ENCODE measurements at places on chromosomes 16 and 17. TPM values are rescaled to one million over a fixed set of nuclear protein-coding genes. Genes with fewer than 3 reads are reported as not detected.

The TBX21 gene
- total RNA-seq, result not detected

GRCh38 chr17:17860766-17861107, 24.0 kb upstream of the SREBF1 start:
- peak; percentile 29 for DNase-seq

GRCh38 chr17:82041144-82041814, 3.8 kb upstream of the DCXR start:
- DNase-seq, result no peak

The SCPEP1 gene
- total RNA-seq, result 79.9 TPM

The MPO gene
- under 0.01 TPM for total RNA-seq

DNA sequence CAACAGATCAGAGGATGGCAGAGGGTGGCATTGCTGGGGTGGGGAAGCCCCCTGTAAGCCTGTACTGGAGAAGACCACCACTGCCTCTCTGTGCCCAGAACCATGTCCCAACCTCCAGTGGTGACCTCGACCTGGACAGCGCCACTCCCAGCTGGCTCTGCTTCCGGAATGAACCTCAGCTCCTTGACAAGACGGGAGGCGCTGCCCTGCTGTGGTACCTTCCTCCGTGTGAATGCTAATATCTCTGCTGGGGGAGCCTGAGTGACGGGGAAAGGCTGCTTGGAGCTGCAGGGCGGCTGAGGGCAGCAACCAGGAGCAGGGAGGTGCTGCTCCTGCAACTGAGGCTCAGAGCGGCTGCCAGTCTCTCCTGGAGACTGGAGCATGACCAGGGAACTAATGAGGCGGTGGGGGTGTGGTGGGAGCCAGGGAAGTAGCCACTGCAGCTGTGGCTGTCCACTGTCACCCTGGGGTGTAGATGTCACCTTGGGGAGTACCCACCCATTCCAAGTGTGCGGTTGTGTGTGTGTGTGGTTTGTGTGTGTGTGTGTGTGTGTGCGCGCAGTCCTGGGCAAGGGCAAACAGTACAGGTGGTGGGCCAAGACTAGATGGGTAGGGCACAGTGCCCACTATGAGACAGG, 6.2 kb downstream of the PRCD start:
- DNase-seq, result peak; percentile 44

The KRTAP4-4 gene
- not detected for total RNA-seq

DNA sequence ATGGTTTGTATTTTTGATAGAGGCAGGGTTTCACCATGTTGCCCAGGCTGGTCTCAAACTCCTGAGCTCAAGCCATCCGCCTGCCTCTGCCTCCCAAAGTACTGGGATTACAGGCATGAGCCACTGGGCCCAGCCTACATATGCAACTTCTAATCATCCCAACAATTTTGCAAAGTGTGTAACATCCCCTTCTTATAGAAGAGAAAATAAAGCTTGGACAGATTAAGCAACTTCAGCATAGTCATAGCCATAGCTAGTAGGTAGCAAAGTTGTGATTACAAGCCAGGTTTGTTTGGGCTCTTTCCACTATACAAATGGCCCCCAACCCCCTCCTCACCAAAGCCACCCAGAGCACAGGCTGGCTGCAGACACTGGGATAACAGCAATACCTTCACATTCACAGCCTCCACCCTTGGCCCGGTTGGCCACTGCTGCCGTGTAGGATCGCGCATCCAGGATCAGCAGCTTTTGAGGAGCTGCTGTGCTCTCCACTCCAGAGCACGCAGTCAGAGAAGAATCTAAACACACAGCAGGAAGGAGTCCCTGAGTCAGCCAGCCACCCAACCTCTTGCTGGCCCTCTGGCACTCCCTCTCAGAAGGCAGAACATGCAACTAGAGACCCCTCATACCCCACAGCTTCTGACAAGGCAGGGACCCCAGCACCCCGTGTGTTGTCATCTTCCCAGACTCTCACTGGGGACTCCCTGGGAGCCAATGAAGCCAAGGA, 7.9 kb downstream of the MTMR4 start:
- peak; percentile 83 for DNase-seq

GRCh38 chr16:80283466-80284392, 257.1 kb upstream of the DYNLRB2 start:
- DNase-seq, result no peak

- peak; percentile 90 for DNase-seq
These were observed at the start of gene MVP for GRCh38 chr16:29820271-29820701. Gene MVP (plus strand): TSS chr16:29820462. CDS start chr16:29830550, 10,088 bp downstream.

- peak; percentile 86 for DNase-seq
These were observed 6.7 kb downstream of the CAMTA2 start for GRCh38 chr17:4980644-4981216.

DNA sequence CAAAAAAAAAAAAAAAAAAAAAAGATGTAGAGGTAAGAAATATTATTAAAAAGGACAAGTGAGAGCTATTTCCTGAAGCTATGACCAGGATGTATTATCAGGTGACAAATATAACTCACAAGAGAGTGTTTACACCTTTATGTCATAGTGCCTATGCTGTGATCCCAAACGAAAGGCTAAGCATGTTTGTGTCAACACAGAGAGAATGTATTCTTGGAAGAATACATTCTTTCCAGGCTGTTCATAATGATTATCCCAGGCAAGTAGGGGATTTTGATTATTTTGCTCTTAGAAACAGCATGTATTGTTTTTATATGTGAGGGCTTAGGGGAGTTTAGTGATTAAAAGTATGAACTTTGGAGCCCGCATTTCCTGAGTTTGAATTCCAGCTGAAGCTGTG, 175.0 kb downstream of the SPECC1 start:
- no peak for DNase-seq

DNA sequence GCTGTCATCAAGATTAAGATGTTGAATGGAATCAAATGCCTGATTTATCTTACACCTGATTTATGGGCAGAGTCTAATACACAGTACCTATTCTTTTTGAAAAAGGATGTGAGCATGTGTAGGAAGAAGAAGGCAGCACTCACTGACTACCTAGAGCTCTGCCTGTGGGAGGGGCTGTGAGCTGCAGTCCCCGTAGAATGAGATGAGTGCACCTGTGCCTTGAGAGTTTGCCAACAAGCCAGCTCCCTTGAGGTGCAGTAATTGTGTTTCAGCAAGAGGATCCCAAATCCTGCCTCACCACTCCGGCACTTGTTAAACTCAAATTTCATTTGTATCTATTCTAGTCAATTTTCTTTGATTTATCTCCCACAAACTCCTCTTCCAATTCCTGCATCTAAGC, 46.0 kb downstream of the CDH11 start:
- no peak for DNase-seq

DNA sequence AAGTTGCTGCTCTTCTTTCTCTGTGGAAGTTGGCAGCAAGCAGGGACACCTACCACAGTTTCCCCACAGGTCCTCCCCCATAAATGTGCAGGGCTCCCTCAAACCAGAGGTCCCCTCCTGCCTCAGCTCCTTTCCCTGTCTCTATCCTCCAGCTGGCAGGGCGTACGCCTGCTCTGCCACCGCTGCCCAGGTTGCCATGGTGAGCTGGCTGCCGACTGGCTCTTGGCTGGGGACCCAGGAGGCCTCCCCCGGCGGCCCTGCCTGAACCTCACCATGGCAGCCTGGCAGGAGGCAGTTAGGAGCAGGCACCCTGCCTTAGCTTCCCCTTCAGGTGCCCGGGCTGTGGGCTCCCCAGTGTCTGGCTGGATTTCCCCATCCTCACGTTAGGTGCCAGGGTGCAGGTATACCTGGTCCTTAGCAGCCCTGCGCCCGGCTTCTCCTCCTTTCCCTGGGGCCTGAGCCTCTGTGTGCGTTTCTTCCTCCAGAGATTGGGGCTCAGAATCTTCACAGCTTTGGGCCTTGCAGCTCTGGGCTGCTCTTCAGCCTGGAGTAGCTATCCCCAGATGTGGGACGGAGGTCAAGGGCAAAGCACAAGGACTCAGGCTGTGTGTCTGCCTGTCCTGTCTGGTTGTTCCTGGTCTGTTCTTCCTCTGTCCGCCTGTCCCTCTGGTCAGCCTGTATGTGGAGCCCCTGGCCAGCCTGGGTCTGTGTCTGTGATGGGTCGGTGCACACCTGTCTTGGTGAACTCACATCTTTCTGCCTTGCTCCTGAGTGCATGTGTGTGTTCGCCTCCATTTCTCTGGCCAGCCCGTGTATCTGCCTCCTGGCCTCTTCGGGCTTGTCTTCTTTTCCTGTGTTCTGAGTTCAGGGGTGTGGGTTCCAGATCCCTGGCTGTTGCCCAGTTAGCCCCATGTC, 15.7 kb downstream of the GJD3 start:
- peak; percentile 89 for DNase-seq

The HOXB1 gene
- not detected for total RNA-seq

DNA sequence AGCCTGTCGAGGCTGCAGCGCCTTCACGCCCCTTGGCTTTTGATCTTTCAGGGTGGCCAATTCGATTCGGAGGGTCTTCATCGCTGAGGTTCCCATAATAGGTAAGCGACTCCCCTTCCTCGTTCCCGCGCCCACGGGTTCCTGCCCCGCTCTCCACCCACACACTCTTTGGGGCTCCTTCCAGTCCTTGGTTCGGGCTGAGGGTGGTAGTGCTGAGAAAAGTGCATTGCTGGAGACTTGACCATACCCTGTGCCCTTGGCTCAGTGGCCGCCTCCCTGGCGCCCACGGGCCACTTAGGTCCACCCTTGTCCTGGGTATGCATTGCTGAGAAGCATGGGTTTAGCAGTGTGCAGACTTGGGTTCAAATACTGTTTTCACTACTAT, 491 bp downstream of the POLR2C start:
- no peak for DNase-seq

DNA sequence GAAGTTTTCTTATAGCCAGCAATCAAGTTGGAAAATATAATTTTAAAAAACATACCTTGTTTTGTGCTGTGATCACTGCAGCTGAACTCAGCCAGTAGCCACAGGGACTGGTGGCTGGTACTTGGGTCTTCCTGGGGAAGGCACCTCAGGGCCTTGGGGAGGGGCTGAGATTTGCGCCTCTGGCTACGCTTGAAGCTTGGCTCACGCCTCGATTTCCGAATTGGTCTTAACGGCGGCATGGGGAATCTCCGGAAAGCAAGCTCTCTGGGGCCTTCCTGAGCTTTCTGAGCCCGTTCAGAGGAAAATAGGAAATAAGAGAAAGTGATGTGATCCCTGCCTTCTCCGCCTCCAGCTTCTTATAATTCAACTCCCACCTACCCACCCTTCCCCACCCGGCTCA, 11.3 kb upstream of the USP7 start:
- no peak for DNase-seq

DNA sequence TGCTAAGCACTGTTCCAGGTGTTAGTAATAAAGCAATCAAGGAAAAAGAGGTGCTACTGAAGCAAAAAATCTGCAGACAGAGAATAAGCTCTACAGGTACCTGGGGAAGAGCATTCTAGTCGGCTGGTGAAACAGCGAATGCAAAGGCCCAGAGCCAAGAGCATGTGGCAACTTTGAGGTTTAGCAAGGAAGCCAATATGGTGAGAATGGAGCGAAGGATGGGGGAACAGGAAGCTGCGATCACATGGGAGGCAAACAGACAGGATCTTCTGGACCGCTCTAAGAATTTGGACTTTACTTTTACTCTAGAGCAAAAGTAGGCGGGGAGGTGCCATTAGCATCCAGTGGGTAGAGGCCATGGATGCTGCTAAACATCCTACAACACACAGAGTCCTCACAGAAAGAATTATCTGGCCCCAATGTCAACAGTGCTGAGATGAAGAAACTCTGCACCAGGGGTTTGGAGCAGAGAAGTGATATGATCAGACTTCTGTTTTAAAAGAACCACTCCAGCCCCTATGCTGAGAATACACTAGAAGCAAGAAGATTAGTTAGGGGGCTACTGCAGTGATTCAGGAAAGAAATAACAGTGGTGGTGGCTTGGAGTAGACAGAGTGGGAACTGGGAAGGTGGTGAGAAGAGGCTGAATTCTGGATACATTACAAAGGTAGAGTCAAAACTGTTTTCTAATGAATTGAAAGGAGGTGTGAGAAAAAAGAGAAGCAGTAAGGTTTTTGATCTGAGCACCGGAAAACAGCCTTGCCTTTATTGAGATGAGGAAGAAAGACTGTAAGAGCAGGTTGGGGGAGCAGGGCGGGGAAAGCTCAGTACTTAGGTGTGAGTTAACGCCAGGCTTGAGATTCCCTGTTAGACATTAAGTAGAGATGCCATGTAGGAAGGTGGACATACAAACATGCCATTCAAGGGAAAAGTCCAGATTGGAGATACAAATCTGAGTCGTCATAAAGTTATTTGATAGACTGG, 11.0 kb downstream of the EFTUD2 start:
- peak; percentile 50 for DNase-seq

The SOX15 gene
- total RNA-seq, result 0.72 TPM

DNA sequence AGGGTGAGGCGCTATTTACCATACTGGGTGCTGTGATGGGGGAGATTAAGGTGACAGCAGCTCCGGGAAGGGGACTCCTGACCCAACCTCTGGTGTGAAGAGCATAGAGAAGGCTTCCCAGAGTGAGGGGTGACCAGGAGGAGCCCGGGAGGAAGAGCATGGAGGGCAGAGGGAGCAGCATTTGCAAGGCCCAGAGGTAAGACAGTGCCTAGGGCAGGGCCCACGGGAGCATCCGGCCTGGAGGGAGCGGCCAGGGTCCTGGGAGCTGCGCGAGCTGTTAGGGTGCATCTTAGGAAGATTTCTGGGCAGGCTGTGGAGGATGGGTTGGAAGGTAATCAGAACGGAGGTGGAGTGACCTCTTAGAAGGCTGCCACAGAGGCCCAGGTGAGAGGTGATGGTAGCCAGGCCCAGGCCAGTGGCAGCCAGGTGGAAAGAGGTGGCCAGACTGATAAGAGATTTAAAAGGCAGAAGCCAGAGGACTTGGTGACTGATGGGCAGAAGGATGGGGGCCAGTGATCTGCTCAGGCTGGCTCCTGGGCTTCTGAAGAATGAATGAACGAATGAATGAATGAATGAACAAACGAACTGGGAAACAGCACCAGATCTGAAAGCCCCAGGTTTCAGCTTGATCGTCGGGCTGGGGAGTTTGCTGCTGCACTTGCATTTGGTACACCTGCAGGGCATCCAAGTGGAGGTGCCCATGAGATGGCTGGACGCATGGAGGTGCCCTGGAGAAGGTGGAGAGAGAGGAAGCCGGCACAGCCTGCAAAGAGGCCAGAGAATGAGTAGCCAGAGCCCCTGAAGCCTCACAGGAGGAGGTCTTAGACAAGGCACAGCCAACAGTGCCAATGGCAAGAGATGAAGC, 13.0 kb upstream of the TMEM92 start:
- peak; percentile 65 for DNase-seq

DNA sequence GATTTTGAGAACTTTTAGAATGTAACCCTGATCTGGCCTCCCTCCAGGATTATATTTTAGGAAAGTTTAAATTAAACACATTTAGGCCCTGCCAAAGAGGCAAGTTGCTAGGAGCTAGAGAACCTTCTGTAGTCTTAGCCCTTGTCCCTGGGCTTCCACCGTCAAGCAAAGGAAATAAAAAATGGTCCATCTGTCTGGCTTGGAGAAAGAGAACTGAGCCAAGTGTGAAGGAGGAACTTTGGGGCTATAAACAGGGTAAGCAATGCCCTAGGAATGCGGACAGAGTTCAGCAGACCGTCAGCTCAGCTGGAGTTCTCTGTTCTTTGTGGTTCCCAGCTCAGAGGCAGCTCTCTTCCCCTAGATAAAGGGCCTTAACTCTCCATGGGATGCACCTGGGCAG, 29.6 kb downstream of the RCVRN start:
- DNase-seq, result no peak

The FBXO39 gene
- 0.59 TPM for total RNA-seq

The NARF gene
- total RNA-seq, result 34.4 TPM

GRCh38 chr17:50536683-50537646, 4.4 kb downstream of the EPN3 start:
- DNase-seq, result peak; percentile 78
